HFFc6 (cell line): ENCODE measurements at places on chromosomes 16 and 17.
A peak's percentile ranks its signal among the peaks of the same experiment; 100 is the strongest.

DNA sequence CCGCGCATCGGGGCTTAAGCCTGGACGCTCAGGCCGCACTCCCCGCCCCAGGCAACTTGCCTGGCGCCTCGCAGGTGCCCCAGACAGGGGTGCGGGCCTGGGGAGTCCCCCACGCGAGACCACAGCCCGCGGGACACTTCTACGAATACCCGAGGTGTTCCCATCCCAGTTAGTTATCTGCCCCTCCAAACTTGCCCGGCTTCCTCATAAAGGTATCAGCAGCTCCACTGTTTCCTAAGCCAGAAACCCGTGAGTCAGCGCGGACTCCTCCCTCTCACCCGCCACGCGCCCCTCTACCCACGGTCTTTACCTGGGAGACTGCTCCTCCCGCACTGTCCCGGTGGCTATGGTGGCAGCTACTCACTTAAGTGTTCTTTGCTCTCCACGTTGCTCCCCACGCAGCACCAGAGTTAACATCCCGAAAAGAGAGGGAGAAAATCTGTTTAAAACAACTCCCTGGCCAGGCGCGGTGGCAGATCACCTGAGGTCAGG, 1.0 kb upstream of the CREBBP start:
- no peak for DNase-seq

DNA sequence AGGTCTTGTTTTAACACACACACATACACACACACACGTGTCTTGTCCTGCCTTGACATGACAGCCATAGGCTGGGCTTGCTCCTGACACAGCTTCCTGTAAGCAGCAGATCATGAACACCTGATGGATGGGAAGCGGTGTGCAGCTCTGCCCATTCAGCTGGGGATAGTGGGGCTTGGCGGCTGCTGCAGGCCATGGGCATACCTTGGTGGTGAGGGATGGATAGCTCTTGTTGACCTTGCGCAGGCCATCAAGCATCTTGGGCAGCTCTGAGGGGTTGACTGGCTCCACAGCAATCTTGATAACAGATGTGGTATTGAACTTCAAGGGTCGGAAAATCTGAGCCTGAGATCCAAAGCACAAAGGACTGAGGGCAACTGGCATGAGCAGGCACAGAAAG, 12.0 kb downstream of the HIGD1B start:
- no peak for DNase-seq

DNA sequence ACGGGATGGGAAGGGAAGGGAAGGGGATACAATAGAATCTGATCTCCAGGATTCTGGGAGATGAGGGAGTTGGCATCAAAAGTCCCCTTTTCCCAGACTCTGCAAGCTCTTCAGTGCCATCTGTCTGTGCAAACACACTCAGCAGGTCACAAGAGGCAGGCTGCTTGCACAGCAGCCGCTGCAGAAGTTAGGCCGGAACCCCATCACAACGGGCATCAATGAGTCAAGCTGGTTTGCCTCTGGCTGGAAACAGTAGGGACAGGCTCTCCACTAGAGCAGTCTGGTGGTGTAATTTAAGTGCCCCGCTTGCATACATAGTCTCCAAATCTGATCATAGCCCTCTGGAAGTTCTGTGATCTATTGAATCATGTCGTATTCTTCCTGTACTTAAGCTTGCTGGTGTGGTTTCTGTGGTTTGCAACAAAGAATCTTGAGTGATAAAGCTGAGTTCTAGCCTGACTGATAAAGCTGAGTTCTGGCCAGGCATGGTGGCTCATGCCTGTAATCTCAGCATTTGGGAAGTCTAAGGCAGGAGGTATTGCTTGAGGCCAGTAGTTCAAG, 33.7 kb upstream of the KDM8 start:
- DNase-seq = peak; percentile 97

- no peak for DNase-seq
These were observed 20.4 kb downstream of the COTL1 start for GRCh38 chr16:84597528-84597896.

DNA sequence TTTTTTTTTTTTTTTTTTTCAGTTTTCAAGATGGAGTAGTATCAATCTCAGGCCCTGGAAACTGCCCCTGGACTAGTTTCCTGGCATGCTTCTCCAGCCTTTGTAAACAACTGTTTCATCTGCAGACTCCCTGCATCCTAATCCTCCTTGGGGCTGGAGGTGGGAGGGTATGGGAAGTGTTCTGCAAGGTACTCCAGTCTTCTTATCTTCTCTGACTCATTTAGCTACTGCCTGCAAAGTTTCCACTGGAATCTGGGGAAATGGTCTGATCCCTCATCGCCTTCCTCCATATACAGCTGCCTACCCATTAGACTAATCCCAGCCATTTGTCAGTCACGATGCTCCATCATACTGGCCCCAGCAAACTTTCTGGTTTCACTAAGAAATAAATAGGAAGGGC, 21.5 kb downstream of the COPZ2 start:
- DNase-seq = no peak

DNA sequence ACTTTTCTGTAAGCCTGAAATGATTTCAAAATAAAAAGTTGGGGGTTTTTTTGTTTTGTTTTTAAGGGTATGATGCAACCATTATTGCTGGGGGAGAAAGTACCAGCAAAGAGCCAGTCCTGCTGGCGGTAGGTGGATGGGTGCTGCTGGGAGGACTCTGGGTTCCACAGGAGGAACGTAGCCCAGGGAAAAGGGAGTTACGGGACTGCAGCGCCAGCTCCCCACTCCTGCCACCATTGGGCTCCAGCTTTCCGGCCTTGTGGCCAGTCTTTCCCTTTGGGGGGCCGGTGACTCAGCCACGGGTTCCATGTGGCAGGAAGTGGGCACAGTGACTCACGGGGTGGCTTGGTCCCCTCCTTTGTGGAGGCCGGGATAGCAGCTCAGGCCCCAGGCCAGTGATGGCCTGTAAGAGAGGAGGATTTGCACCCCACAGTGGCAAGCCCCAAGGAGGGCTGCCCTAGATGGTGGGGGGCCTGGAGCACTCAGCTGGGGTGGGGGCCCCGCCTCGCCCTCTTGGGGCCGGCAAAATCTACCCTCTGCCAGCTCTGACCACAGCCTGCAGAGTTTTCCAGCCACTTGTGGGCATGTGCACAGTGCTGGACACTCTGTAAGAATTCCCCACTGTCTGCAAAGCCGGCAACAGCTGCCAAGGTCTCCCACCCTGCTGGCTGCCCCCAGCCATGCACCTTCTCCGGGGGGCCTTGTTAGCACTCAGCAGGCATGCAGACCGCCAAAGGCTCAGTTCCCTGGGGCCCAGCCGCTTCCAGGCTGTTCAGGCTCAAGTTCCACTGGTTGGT, 30.4 kb downstream of the SOCS3 start:
- peak; percentile 85 for DNase-seq

DNA sequence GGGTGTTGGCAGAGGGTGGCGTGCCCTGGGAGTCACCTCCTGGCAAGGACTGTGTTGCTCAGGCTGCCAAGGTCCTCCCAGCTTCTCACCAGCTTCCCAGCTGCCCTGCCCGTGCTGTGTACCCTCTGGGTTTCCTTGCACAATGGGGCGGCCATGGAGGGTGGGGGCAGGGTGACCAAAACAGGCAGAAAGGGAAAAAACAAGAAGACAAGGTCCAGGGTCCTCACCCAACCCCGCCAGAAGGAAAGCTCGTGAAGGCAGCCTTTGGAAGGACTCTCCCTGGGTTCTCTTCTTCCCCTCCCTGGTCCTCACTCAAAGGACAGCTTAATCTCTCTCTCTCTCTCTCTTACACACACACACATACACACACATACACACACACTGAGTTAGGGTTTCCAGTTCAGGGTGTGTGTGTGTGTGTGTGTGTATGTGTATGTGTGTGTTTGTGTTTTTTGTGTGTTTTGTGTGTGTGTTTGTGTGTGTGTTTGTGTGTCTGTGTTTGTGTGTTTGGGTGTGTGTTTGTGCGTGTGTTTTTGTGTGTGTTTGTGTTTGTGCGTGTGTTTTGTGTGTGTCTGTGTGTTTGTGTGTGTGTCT, 2.0 kb downstream of the SLC13A5 start:
- DNase-seq = no peak

- no peak for DNase-seq
These were observed 7.8 kb downstream of the CRHR1 start for GRCh38 chr17:45791935-45792334.

- no peak for DNase-seq
These were observed 2.9 kb upstream of the ABCA6 start for GRCh38 chr17:69144331-69145255.

GRCh38 chr16:86673956-86674453, 95.7 kb downstream of the FOXL1 start:
- DNase-seq = no peak

DNA sequence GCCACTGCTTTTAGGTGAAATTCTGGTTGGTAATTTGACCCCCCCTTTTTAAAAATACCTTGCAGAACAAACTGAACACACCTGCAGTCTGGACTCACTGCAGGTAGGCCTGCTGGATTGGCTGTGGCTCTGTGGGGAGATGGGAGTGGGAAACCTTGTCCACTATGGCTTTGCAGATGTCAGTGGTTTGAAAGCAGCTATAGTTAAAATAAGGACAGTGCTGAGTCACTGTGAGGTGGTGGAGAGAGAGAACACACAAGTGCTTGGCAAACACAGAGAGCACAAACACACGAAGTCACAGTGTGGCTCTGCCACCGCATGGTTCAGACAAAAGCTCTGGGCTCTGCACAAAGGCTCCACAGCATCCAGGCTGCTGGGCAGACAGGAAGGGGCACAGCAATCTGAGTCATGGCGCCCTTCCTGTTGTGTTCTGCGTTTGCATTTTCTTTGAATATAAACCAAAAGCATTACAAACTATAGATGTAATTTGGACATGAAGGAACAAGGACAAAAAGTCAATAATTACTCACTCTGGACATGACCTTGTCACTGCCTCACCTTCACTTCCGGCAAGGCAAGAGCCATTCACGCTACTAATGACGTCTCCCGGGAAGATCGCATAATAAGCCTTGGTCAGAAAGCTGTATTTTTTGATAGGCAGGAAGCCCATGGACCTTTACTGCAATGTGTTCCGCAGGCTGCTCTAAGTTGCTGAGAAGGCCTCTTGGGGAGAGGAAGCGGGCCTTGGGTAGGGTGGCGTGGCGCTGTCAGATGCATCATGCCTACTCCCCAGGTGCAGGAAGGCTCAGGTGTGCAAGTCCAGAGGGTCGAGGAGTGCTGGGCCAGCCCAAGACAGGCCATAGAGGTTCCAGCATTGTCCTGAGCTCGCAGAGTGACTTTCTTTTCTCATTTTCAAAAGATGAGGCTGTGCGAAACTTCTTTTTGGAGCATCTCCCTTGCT, 60.1 kb upstream of the MED9 start:
- peak; percentile 73 for DNase-seq

GRCh38 chr17:57257195-57257894, 1.0 kb downstream of the MSI2 start:
- DNase-seq = no peak

DNA sequence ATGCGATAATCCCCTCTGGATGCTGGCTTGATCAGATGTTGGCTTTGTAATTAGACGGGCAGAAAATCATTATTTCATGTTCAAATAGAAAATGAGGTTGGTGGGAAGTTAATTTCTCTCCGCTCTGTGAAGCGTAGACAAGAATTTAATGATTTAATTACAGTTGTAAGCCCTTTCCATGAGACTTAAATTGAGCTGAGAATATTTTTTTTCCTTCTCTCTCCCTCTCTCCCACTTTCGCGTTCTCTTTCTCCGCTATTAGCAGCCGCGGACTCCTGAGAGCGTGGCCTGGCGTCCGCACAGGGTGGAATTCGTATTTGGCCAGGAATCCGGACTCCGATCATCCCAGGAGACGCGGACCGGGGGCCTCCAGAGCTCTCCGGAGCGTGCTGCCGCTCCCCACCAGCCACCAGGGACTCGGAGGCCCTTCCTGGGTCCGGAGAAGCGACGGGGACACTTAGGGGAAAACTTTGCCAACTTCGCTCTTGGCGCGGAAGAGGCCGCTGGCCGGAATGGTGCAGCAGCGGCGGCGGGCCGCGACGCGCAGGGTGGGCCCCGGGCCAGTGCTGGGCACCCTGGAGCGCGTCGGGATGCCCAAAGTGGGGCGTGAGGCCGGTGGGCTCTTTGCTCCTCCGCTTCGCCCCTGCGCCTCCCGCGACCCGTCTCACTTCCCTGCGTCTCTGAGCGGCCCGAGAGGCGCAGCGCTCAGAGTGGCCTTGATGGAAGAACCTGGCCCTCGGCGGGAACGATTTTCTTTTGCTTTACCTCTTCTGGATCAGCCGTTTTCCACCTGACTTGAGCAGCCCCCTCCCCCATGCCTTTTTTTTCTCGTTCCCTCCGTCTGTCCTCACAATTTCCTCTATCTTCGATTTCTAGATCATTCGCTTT, 3.6 kb upstream of the IRX3 start:
- DNase-seq = no peak

DNA sequence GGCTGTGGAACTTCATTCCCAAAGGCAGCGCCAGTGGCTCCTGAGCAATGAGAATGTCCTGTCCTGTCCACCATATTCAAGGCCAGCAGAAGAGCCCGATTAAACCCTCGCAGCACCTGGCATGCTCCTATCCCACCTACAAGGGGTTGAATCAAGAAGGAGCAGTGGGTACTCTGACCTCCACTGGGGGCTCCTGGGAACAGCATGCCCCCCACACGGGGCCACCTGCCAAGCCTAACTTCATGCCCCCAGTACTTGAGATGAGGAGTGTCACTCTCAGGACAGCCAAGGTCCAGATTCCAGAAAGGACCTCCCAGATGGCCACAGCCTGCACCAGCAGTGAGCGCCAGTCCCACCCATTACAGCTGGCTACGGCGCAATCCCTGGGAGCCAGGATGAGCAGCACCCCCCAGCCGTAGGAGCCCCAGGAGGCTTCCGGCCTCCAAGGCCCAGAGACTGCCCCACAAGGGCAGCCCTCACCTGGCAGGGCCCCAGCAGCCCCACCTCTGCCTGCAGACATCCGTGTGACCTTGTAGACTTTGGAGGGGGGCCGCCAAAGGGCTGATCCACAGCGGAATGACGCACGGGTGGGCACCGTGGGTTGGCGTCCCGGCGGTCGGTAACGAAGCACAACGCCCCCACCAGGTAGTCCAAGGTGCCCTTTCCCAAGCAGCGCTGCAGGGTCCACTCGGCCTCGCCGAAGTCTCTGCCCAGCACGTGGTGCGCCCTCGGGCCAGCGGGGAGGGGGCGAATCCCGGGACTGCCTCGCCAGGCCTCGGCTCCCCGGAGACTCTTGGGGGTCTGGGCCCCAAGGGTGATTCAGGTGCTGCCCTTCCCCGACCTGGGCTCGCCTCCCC, 1.0 kb upstream of the MPDU1 start:
- DNase-seq = no peak

DNA sequence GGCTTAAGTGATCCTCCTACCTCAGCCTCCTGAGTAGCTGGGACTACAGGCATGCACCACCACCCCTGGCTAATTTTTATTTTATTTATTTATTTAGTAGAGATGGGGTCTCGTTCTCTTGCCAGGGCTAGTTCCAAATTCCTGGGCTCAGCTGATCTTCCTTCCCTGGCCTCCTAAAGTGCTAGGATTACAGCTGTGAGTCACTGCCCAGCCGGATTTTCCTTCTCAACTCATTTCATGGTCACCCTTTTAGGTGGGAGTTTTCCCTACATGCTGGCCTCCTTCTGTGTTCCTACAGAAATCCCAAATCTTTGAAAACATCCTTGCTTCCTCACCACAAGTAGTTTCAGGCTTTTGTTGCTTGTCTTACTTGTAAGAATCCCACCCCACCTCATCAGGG, 102.1 kb upstream of the SIAH1 start:
- DNase-seq = no peak
